ENCODE measurements at places on chromosomes 3 and 15.

GRCh38 chr15:40613080-40613479 lies 19.0 kb downstream of the KNL1 start:
- DNase-seq = no peak

GRCh38 chr3:74535281-74535680 lies 79.2 kb downstream of the CNTN3 start:
- DNase-seq = no peak

DNA sequence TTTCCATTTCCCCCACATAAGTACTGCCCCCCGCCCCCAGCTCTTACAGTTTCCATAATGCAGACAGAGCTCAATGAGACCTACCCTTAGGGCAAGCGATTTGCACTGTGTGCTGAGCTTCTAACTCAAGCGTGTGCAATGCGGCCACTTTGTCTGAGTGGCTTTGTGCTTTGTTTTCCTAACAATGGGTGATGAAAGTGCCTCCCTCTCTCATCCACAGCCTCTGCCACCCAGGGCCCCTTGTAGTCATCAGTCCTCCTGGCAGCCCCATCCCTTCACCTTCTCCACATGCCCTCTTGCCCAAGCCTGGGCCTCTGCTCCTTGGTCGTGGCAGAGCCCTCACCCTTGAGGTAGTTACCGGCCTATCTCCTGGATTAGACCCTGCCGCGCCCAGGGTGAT lies 17.2 kb downstream of the DAPK2 start:
- DNase-seq = no peak

DNA sequence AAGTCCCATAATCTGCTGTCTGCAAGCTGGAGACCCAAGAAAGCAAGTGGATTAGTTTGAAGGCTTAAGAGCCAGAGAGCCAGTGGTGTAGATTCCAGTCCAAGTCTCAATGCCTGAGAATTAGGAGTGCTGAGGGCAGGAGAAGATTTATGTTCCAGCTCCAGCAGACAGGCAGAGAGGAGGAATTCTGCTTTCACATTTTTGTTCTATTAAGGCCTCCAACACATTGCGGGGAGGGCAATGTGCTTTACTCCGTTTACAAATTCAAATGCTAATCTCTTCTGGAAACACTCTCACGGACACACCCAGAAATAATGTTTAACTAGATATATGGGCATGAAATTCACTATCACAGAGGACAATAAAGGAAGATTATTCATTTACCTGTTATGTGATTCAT lies 54.0 kb downstream of the DPH6 start:
- DNase-seq = no peak

DNA sequence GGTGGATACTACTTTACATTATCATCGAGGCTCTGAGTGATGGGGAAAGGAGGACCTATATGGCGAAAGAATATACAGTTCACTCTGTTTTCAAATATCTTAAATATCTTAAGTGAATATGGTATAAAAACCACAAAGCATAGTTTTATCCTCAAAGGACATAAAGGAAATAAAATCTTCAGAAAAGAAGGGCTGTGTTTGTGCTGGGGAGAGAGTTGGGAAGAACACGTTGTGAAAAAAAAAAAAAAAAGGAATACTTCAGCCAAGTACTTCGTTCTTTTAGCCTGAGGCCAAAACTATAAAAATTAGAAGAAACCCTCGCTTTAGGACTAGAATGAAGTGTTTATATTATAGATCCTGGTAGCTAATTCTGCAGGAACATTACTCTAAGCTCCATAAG lies 10.2 kb upstream of the TMEM212 start:
- no peak for DNase-seq
